ENCODE measurements at places on chromosomes 3 and 15. TPM values are rescaled to one million over a fixed set of nuclear protein-coding genes. Genes with fewer than 3 reads are reported as not detected.

- no peak overlapping the region for H3K27ac ChIP-seq
- no peak overlapping the region for H3K4me3 ChIP-seq
- DNase-seq: no peak
- H3K36me3 ChIP-seq: no peaks in the 10 kb centered on the region
- peaks cover 10% of the 10 kb centered on the region for H3K4me1 ChIP-seq
- no peaks in the 10 kb centered on the region for H3K27me3 ChIP-seq
These were observed 5.9 kb downstream of the HCN4 start for GRCh38 chr15:73362900-73363299.

- DNase-seq: no peak
- H3K27me3 ChIP-seq: no peaks in the 10 kb centered on the region
- peaks cover 14% of the 10 kb centered on the region for H3K4me1 ChIP-seq
- peak overlapping the region; percentile 17 for H3K27ac ChIP-seq
These were observed 151.4 kb downstream of the IGF1R start for GRCh38 chr15:98799461-98800390.

DNA sequence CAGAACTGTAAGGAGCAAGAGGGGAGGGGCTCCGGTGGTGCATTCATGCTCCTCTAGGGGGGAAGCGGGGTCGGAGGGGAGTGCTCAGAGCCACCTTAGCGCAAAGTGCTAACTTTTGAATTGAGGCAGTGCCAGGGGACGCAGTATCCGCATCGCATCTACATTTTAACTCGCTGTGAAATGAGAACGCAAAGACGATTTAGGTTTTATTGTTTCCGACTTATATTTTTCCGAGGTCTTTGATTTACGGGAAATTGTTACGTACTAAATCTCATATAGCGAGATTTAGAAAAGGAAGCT, 212 bp downstream of the TCAIM start:
- no peaks in the 10 kb centered on the region for H3K27me3 ChIP-seq
- no peak for DNase-seq
- peak overlapping the region; percentile 98 for H3K27ac ChIP-seq

- H3K27ac ChIP-seq: no peak overlapping the region
- H3K36me3 ChIP-seq: no peaks in the 10 kb centered on the region
- no peak for DNase-seq
- no peak overlapping the region for H3K4me3 ChIP-seq
- H3K27me3 ChIP-seq: no peaks in the 10 kb centered on the region
- no peaks in the 10 kb centered on the region for H3K4me1 ChIP-seq
These were observed 282.1 kb downstream of the VGLL3 start for GRCh38 chr3:86708893-86709292.

GRCh38 chr3:15286022-15286421, 46.4 kb downstream of the SH3BP5 start:
- no peaks in the 10 kb centered on the region for H3K27me3 ChIP-seq
- no peak overlapping the region for H3K27ac ChIP-seq
- no peak overlapping the region for H3K4me3 ChIP-seq
- H3K4me1 ChIP-seq: peaks cover 67% of the 10 kb centered on the region
- no peak for DNase-seq

- H3K4me1 ChIP-seq: no peaks in the 10 kb centered on the region
- H3K27me3 ChIP-seq: no peaks in the 10 kb centered on the region
- no peak overlapping the region for H3K4me3 ChIP-seq
- no peaks in the 10 kb centered on the region for H3K36me3 ChIP-seq
These were observed 1114.0 kb upstream of the GBE1 start for GRCh38 chr3:82875401-82875800.

DNA sequence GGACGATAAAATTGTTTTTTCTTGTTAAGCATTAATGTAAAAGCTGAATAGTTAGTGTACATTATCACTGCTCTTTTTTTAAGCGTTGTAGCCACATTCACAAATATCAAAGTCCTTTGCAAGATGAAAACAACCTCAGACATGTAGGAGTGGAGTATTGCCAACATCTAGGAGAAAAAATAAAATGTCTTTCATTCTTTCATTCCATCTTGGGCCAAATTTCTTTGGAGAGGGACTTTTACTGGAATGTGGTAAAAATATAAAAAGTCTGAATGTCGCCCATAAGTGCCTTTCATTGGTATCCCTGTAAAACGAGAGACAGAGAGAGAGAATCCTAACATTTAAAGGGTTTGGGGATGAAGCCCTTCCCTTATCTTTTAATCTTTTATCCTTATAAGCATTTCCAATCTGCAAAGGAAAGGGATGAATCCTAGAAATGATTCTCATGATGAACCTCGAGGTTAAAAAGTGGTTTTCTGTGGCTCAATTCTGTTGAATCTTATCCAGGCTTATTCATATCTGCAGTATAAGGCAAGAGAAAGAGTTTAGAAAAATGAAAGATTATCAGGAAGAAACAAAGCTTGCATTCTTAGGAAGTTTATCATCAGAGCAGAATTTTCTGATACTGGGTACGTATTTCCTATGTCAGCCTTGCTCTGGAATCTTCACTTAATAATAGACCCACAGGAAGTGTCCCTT, 1031.7 kb downstream of the MCTP2 start:
- DNase-seq: no peak
- no peaks in the 10 kb centered on the region for H3K27me3 ChIP-seq
- no peaks in the 10 kb centered on the region for H3K36me3 ChIP-seq
- H3K4me3 ChIP-seq: no peak overlapping the region

DNA sequence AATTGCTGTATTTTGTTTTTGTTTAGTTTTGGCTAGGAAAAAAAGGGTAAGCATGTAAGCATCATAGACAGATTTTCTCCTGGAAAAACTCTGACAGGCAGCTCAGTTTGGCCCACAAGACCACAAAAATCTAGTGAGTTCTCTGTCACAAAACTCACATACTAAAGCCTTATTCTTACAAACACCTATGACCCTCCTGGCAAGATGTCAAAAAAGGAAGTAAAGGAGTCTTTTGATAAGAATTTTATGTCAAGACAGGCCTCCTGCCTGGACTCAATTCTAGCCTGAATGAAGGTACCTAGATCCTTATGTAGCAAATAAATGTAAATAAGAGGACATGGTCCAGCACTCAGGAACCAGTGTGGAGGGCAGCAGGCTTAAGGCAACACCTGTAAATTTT, 668.3 kb upstream of the ZNF385D start:
- H3K27ac ChIP-seq: no peak overlapping the region
- DNase-seq: no peak
- H3K4me3 ChIP-seq: no peak overlapping the region
- H3K4me1 ChIP-seq: no peaks in the 10 kb centered on the region
- no peaks in the 10 kb centered on the region for H3K27me3 ChIP-seq
- H3K36me3 ChIP-seq: no peaks in the 10 kb centered on the region

DNA sequence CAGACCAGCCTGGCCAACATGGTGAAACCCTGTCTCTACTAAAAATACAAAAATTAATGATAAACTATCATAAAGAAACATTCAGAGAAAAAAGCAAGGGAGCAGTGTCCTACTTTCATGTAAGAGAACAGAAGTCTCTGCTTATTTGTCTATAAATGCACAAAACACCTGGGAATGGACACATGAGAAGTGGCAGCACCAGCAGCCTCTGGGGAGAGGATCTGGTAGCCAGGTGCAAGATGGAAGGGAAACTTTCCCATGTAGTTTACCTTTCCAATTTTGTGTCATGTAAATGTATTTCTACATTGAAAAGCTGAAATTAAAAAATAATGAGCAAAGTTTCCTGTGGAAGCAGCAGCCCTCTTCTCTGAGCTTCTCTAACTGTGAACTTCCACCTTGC, 18.8 kb downstream of the SCAP start:
- H3K36me3 ChIP-seq: no peaks in the 10 kb centered on the region
- peaks cover 4% of the 10 kb centered on the region for H3K4me1 ChIP-seq
- no peak overlapping the region for H3K4me3 ChIP-seq
- no peaks in the 10 kb centered on the region for H3K27me3 ChIP-seq

GRCh38 chr3:99902091-99902490, 84.4 kb downstream of the CMSS1 start:
- no peak for DNase-seq
- no peak overlapping the region for H3K4me3 ChIP-seq
- no peaks in the 10 kb centered on the region for H3K27me3 ChIP-seq
- H3K36me3 ChIP-seq: no peaks in the 10 kb centered on the region
- H3K4me1 ChIP-seq: no peaks in the 10 kb centered on the region
- H3K27ac ChIP-seq: no peak overlapping the region

- H3K4me1 ChIP-seq: peaks cover 25% of the 10 kb centered on the region
- H3K36me3 ChIP-seq: no peaks in the 10 kb centered on the region
- H3K27me3 ChIP-seq: peaks cover 76% of the 10 kb centered on the region
- peak; percentile 76 for DNase-seq
These were observed at the start of gene GXYLT2 for GRCh38 chr3:72887705-72888545. TSS of gene GXYLT2 (plus strand) at chr3:72888046. CDS start at chr3:72888234, 188 bp downstream.

GRCh38 chr15:23064156-23064555, 24.8 kb upstream of the TUBGCP5 start:
- no peak overlapping the region for H3K4me3 ChIP-seq
- H3K27me3 ChIP-seq: no peaks in the 10 kb centered on the region
- H3K27ac ChIP-seq: no peak overlapping the region
- DNase-seq: no peak

DNA sequence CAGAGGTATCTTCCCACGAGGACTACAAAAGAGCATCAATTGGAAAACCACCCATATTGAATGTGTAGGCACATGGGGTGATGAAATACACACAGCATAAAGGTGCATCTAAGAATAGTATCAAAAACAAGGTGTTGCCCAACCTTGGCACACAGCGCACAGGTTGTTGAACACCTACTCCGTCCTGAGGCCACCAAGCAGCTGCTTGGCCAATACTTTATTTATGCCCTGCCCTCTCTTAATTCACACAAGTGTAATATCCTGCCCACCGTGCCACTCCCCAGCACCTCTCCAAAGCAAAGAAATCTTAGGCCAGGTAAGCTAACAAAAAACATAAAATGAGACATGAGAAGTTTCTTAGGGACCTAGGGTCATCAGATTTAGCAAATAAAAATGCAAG, 31.2 kb downstream of the WWTR1 start:
- peaks cover 12% of the 10 kb centered on the region for H3K4me1 ChIP-seq
- DNase-seq: no peak
- peaks cover 21% of the 10 kb centered on the region for H3K27me3 ChIP-seq
- H3K36me3 ChIP-seq: no peaks in the 10 kb centered on the region

- peaks cover 58% of the 10 kb centered on the region for H3K4me1 ChIP-seq
- no peak for DNase-seq
- H3K36me3 ChIP-seq: peaks cover 20% of the 10 kb centered on the region
These were observed 24.1 kb downstream of the GYG1 start for GRCh38 chr3:149015393-149015792.

- H3K36me3 ChIP-seq: no peaks in the 10 kb centered on the region
- H3K27me3 ChIP-seq: peaks cover 29% of the 10 kb centered on the region
- peaks cover 16% of the 10 kb centered on the region for H3K4me1 ChIP-seq
- H3K4me3 ChIP-seq: no peak overlapping the region
- no peak overlapping the region for H3K27ac ChIP-seq
These were observed 48.1 kb upstream of the PGPEP1L start for GRCh38 chr15:99055555-99056134.

- H3K4me3 ChIP-seq: no peak overlapping the region
- H3K27me3 ChIP-seq: no peaks in the 10 kb centered on the region
- DNase-seq: no peak
- no peak overlapping the region for H3K27ac ChIP-seq
- H3K36me3 ChIP-seq: no peaks in the 10 kb centered on the region
These were observed 193.6 kb downstream of the UACA start for GRCh38 chr15:70569714-70570231.

DNA sequence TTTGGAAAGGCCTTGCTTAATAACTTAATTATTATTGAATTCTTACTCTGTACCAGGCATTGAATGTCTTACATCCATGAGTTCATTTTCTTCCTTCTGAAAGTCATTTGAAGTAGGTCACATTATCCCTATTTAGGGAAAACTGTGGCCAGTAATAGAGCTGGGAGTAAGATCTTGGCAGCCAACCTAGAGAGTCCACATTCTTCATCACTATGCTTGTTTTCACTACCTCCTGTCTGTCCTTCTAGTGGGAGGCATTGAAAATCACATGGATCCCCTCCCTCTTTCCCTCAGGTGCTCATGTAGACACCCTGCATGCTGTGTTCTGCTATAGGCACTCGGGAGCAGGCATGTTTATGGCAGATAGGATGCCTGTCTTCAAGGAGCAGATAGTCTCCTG, 154.9 kb downstream of the EBLN2 start:
- no peak overlapping the region for H3K27ac ChIP-seq
- no peak overlapping the region for H3K4me3 ChIP-seq
- H3K27me3 ChIP-seq: no peaks in the 10 kb centered on the region
- H3K36me3 ChIP-seq: no peaks in the 10 kb centered on the region

DNA sequence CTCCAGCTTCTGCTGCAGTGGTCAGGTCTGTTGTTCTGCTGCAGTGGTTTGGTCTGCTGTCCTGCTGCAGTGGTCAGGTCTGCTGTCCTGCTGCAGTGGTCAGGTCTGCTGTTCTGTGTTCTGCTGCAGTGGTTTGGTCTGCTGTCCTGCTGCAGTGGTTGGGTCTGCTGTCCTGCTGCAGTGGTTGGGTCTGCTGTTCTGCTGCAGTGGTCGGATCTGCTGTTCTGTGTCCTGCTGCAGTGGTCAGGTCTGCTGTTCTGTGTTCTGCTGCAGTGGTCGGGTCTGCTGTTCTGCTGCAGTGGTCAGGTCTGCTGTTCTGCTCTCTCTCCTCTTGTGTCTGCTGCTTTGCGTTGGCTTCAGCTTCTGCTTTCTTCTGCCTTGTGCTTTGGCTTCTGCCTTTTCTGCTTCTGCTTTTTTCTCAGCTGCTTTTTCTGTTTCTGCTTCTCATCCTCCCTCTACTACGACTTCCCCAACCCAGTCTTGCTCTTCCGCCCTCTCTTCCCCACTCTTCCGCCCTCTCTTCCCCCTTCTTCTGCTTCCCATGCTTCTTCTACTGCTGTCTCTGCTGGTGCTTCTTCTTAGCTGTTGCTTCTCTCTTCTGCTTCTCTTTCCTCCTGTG, 50.7 kb downstream of the FAM43A start:
- H3K36me3 ChIP-seq: no peaks in the 10 kb centered on the region
- no peaks in the 10 kb centered on the region for H3K4me1 ChIP-seq
- no peaks in the 10 kb centered on the region for H3K27me3 ChIP-seq
- H3K27ac ChIP-seq: peak overlapping the region; percentile 67

DNA sequence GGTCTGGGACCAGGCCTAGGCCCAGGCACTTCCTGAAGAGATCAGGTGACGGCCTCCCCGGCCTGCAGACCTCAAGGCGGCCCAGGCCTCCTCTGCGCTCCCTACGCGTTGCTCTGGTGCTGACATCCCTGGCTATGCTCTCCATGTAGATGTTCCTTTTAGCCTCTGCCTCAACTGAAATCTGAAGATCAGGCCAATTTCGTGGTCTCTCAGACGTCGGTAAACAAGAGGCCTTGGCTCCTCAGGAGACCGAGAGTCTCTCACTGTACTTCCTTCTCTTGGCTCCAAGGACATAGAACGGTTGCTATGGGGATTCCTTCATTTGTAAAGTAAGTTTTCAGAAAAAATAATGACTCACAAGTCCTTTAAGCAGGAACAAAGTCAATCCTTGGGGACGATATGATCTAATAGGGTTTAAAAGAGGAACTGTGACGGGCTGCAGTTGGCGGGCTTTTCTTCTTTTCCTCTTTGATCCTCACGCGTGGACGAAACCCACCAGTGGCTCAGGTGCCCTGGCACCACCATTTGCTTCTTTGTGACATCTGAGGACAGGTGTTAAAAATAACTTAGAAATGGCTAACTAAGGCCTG, 55.6 kb upstream of the CGNL1 start:
- DNase-seq: peak; percentile 61
- H3K4me1 ChIP-seq: no peaks in the 10 kb centered on the region
- H3K27ac ChIP-seq: no peak overlapping the region
- no peaks in the 10 kb centered on the region for H3K27me3 ChIP-seq
- H3K4me3 ChIP-seq: no peak overlapping the region

Gene RLBP1
- not detected for total RNA-seq

Gene IQCH
- total RNA-seq: 2.2 TPM

Gene TM4SF1
- total RNA-seq: 260 TPM

Gene PATL2
- 29.6 TPM for total RNA-seq

Gene DLEC1
- total RNA-seq: 0.52 TPM

Gene TUSC7
- not detected for total RNA-seq

Gene HRH1
- total RNA-seq: 1.9 TPM

Gene KLHL40
- not detected for total RNA-seq

All from spleen (tissue), 13 donors.